Stimulated activated naive CD4-positive, alpha-beta T cell (primary cell): ENCODE measurements at places on chromosomes 6 and 20.

GRCh38 chr20:48841875-48842529 is 14.2 kb upstream of the PREX1 start:
- DNase-seq: no peak

- DNase-seq: no peak
Measured at GRCh38 chr6:102961902-102962301, 1568.4 kb downstream of the GRIK2 start.

DNA sequence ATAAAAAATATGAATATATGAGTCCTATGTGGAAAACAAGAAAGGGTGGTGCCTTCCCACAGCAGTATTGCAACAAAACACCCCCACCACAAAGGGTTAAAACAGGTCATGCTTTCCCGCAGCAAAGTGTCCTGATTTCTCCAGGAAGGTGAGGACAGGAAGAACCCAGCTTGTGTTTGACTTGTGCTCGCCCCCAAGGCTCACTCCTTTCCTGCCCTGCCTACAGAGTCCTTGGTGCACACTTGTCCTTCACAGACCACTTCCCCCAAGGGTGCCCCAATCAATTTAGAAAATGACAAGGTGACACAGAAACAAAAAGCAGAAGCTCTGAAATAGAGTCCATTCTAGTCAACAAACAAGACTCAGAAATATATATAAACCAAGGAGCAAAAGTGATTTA is 237.4 kb downstream of the PTPRK start:
- DNase-seq: no peak

GRCh38 chr6:11925805-11926204 is 86.3 kb upstream of the HIVEP1 start:
- DNase-seq: no peak

DNA sequence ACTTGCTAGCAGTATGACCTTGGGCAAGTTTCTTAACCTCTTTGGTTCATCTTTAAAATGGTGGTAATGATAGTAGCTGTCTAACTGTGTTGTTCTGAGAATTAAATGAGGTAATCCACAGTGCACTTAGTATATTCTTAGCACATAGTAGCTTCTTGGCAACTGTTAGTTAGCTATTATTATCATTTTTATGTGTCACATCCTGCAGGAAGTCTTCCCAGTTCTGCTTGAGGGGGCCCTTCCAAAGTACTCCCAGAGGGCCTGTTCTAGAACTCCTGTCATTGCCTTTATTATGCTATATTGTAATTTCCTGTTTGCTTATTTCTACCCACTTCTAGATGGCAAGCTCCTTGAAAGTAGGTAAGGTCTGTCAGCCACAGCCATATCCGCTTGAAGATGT is 30.6 kb downstream of the ANKS1A start:
- DNase-seq: no peak

- DNase-seq: no peak
Measured at GRCh38 chr6:40556881-40557280, 30.3 kb downstream of the LRFN2 start.

DNA sequence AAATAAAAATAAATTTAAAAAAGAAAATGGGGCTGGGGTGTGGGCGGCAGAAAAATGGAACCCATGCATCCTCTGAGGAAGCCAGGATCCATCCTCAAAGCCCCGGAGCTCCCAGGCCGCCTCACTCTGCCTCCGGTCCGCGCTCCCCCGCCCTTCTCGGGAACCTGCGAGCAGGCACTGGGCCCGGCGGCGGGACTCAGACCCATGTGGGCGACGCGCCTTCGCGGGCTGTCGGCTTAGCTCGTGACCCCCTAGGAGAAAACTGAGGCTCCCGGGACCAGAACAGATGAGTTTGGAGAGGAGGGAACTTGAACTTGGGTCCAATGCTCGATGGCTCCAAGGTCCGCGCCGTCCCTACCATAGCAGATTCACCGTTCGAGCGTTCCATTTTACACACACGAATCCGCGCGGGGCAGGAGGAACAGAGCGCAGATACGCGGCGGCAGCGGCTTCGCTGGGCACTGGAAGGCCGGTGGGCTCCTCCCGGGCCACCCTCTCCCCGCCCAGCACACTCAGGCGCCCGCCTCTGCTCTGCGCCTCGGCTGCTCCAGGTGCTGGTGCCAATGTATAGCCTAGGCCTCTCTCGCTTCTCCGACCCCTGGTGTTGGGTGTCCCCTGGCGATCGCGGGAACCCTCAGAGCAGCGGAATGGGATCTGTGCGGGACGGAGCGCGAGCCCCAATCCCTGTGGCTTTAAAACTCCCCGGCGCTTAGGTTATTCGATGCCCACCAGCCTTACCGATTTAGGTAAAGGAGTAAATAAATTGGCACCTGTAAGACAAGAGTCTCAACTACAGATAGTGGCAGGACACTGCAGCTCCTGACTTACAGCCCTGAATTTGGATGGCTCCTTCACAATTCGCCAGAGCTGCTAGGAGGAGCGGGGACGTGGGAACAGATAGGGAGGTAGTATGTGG is 39.2 kb downstream of the DPPA5 start:
- no peak for DNase-seq

GRCh38 chr20:4150070-4150441 is 134.7 kb upstream of the RNF24 start:
- DNase-seq: no peak

- DNase-seq: no peak
Measured at GRCh38 chr6:149895833-149896271, 2.1 kb downstream of the RAET1E start.

DNA sequence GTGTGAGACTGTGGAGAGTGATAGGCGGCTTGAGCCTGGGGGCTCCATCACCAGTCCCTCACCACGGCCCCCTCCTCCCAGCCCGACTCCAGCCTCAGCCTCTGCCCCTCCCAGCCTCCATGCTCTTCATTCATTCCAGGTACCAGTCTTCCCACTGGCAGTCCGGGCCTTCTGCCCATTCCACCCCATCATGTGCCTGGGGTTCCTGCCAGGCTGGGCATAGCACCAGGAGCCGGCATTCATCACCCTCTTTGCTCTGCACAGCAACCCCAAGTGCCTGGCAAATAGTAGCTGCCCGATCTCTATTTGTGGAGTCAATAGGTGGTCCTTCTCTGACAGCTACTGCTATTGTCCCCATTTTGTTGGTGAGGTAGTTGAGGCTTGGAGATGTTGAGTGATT is 39.6 kb upstream of the GTSF1L start:
- DNase-seq: no peak

DNA sequence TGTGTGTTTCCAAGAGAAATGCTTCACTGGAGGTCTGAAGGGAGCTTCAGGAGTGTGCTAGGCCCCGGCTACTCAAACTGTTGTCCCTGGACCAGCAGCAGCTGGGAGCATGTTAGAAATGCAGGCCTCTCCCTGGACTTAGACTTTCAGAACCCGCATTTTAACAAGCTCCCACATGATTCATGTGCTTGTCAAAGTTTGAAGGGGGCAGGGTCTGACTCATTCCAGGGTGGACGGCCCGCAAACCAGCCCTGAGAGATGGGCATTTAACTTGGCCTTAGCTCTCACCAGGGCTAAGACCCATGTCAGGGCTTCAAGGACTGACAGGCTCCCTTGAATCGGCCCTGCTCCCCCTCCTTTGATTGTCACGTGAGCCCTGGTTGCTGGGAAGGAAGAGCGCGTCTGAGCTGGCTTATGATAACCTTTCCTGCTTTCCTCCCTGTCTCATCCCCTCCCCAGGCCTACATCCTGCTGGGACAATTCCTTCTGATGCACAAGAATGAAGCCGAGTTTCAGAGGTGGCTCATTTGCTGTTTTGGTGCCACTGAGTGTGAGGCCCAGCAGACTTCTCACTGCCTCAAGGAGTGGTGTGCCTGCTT is 35.5 kb downstream of the BANF2 start:
- no peak for DNase-seq

DNA sequence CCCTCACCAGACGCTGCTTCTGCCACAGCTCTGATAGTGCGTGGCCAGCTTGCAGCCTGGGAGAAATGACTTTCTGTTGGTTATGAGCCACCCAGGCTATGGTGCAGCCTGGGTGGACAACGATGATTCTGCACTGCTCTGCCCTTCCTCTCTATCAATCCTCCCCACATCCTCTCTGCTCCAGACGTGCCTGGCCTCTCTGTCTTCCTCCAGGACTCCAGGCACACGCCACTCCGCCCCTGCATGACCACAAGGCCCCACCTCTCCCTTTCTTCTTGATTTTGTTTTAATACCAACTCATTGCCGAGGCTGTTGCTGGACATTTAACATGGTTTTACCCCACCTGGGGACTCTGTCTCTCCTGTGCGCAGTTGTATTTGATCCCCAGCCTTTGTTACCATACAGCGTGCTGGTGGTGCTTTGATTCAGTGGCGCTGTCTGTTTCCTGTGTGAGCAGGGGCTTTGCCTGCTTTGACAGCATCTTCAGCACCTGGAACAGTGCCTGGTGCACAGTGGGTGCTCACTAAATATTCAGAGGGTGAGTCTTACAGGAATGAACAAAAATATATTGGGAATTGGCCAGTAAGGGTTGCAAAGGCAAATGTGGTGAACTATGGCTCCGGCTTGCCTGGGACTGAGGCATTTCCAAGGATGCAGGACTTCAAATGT is 280.9 kb downstream of the CDH26 start:
- no peak for DNase-seq

DNA sequence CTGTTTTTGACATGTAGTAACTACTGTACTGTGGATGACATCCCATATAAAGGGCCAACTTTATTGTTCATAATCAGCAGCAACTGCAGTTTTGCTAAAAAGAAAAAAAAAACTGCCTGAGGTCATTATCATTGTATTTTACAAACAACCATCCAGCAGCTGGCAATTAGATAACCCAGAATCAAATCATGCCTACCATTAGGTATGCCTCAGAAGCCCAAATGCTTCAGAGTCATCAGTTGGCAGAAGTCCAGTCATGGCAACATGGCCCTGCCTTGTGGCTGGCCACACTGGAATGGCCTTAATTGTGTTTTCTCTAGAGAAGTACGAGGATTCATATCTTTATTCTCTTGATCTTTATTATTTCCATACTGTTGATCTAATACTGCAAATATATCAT is 462.4 kb upstream of the NRSN1 start:
- DNase-seq: no peak

DNA sequence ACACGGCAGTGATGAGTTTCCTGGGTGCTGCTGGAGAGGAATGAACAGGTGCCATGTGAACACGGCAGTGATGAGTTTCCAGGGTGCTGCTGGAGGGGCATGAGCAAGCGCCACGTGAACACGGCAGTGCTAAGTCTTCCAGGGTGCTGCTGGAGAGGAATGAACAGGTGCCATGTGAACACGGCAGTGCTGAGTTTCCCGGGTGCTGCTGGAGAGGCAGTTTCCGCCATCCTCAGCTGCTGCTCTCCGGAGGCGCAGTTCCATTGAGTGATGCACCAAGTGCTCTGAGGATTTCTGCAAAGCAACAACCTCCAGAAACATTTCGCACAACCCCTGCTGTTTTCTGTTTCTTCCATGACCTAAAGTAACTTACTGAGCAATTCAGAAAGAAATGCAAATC is 155.4 kb downstream of the SMOC2 start:
- no peak for DNase-seq

DNA sequence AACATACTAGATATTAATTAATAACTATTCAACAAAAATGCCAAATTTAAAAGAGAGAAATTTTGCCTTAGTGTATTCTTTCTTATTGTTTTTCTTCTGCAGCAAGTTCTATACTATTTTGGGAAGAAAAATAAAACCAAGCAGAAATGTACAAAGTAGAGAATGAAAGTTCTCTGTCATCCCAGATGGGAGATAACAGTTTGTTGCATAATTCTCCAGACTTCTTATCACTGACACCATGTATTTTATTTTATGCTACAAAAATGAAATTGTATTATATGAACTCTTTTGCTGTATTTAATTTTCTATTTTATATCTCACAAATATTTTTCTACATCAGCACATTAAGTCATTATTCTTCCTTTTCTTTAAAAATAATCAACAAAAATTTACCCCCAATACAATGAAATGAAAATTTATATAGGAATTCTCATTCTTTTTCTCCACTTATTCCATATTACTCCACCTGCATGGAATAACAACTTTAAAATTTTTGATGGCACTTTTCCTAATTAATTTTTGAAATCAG is 18.2 kb downstream of the TMEM244 start:
- DNase-seq: no peak

- DNase-seq: no peak
Measured at GRCh38 chr6:162153120-162153519, 574.4 kb downstream of the PRKN start.

DNA sequence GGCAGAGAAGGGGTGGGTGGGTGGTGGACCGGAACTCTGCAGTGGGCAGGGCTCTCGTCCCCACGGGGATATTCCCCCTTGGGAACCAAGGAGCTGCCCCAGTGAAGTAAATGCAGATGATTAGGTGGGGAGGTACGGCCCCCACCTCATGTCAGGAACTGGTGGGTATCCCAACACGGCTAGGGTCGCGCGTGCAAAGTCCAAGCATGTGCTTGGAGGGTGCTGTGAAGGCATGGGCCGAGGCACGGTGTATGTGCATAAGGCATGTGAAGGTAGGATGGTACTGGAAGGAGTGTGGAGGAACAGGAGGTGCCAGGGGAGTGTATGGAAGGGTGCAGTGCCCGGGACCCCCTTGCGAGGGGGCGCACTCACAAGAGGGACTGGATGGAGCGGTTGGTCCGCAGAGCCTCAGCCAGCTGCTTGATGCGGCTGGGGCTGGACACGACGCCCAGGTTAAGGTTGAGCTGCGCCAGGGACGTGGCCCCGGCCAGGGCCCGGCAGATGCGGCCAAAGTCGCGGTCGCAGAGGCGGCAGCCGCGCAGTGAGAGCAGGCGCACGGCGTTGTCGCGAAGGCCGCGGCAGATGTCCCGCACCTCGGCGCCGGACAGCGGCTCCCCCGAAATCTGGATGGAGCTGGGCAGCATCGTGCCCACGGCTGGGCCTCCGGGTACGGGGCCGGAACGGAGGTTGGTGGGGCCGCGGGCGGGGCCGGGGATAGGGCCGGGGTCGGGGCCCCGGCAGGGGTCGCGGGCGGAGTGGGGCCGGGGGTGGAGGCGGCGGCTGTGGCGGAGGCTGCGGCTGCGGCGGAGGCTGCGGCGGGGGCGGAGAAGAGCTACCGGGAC is 783 bp downstream of the LRRC73 start:
- DNase-seq: no peak

DNA sequence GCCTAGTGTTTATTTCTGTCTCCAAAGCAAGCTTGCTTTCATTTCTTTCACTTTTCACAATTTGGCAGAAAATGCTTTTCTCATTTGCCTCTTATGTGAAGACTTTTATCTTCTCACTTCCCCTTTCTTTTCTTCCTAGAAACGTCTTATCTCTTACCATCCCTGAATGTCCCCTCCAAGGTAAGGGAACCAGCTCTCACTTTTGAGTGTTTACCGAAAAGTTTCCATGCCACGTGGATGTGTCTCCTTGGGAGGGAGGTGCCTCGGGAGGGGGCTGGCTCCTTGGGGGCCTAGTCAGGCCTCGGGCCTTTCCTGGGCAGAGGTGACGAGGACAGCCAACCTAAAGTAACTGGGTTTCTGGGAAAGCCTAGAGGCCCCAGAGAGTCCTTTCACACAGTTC is 127.4 kb downstream of the CD24 start:
- DNase-seq: no peak

GRCh38 chr20:44395461-44396340 is 40.2 kb downstream of the HNF4A start:
- no peak for DNase-seq

DNA sequence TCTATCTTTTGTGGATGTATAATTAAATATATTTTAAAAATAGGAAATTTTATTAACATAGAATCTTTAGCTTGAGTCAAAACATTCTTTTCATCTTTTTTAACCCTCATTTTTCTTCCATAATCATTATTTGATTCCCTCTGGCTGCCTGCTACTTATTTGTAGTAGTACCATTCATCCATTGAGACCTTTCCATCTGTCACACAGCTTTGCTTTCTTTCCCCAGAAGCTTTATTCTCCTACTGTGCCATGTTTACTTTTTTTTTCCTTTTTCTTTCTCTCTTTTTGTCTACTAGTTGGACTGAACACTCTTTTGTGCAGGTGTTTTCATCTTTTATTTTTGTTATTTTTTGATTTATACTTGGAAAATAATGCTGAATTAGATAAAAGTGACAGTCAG is 522.6 kb upstream of the MMS22L start:
- DNase-seq: no peak
